ENCODE measurements at places on chromosomes 1 and 21.

- peak; percentile 47 for DNase-seq
These were observed 8.6 kb upstream of the FOXE3 start for GRCh38 chr1:47407481-47407880.

- DNase-seq, result no peak
These were observed 8.5 kb downstream of the CD2 start for GRCh38 chr1:116762781-116763115.

DNA sequence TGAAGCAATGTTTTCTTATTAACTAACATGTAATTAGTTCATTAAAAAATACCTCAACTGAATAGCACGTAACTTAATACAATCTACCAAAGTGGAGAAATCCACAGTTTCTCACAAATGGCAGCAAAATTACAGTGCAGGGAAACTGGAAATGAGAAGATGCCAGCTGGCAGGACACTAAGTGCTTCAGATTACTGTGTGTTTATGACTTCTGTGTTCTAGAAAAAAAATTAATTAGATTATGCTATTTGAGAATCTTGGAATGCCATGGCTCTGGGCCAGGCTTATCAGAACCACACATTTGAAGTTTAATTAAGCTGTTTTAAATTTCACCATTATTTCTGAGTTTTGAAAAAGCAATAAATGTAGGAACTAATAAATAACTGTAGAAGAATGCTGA lies 357.6 kb downstream of the TGFB2 start:
- no peak for DNase-seq

DNA sequence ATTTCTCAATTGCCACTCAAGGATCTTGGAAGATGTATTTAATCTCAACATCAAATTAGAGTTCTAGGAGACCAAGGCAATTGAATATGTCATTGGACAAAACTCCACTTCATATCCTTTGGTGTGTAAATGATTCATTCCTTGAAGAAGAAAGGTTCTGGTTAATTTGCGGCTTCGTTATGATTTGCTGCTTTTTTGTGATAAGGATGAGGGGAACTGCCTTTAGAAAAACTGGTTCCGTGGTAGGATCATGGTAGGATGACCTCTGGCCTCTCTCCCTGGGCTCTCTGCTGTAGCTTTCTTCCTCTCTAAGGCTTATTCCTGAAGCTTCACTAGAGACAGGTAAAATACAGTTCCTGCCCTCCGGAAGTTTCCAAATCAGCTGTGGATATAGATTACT lies 51.5 kb upstream of the ERRFI1 start:
- no peak for DNase-seq

DNA sequence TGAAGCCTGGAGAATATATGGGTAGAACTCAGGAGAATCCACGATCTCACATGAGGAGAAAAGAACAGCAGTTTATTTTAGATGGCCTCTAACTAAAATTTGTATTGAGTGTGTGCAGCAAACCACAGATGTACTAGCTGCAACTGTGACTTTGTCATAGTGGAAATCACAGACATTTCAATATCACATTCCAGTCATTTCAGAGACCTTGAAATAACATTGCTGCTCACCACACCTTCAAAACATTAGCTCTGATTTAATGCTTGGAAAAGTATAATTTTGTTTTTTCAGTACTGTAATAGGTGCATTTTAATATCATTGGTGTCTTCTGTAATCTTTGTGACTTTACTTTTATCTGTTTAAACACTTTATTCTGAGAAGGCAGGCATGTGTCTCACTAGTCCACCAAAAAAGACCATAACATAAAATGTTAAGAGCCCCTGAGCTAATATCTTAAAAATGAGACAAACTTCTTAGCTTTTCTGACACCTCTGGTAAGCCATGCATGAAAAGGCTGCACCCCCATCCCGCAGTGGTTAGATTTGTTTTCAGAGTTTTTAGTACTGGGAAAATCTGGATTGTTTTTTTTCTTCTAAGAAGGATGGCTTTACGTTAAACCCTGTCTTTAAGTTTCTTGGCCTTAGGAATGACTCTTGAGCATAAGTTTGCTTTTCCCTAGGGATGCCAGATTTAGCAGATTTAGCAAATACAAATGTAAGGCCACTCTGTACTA lies 30.1 kb downstream of the KCNJ15 start:
- peak; percentile 49 for DNase-seq

DNA sequence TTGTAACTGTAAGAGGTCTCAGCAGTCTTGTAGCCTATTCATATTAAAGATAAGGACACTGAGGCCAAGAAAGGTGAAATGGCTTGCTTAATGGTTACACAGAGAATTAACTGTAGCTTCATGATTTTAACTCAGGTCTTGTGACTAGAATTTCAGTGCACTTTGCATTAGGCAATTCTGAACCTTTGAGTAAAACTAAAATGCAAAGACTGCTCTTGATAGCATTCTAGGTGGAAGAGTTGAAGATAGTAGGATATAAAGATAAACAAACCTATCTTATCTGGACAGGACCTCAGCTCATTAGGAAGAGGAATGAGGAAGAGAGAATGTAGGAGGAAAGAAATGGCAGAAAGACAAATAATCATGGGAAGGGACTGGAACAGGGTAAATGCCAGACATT lies 68.6 kb upstream of the RGL1 start:
- no peak for DNase-seq

- no peak for DNase-seq
These were observed 143.1 kb downstream of the S1PR1 start for GRCh38 chr1:101379950-101380349.

- peak; percentile 84 for DNase-seq
These were observed 42.7 kb upstream of the GLIS1 start for GRCh38 chr1:53781654-53782053.

- DNase-seq, result peak; percentile 95
These were observed 4.7 kb upstream of the FAAP20 start for GRCh38 chr1:2199042-2199810.

DNA sequence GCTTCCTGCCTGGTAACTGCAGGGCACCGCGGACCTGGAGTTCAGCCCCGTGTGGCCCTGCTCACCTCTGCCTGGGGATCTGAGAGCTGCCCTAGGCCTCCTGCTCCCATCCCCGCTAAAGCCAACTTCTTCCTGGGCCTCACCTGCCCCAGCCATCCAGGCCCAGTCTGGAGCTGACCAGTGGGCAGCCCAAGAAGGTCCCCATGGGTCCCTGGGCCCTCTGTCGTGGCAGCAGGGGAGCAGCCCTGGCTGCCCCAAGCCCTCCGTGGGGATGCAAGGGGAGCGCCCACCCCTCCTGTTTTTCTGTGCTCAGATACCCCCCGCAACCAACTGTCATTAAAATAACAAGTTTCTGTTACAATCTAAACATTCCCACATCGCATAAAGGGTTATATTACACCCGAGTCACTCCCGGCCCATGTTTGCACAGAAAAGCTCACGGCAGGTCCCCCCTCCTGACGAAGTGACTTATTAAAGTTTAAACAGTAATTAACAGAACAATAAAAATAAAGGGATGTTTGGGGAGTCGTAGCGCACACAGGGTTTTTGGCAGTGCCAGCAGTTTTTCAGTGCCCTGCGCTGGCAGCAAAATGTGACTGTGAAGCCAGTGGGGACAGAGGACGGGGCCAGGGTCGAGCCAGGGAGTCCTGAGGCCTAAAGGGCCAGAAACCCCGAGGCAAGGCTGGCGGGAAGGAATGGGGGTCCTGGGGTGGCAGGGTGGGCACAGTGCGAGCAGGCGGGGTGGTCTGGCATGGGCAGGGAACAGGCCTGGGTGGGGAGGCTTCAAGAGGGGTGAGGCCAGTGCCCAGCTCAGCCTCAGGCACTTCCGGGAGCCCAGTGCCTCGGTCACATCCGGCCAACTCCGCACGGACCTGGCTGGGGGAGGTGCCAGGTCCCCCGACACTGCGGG lies 121.5 kb downstream of the CASZ1 start:
- DNase-seq, result no peak

DNA sequence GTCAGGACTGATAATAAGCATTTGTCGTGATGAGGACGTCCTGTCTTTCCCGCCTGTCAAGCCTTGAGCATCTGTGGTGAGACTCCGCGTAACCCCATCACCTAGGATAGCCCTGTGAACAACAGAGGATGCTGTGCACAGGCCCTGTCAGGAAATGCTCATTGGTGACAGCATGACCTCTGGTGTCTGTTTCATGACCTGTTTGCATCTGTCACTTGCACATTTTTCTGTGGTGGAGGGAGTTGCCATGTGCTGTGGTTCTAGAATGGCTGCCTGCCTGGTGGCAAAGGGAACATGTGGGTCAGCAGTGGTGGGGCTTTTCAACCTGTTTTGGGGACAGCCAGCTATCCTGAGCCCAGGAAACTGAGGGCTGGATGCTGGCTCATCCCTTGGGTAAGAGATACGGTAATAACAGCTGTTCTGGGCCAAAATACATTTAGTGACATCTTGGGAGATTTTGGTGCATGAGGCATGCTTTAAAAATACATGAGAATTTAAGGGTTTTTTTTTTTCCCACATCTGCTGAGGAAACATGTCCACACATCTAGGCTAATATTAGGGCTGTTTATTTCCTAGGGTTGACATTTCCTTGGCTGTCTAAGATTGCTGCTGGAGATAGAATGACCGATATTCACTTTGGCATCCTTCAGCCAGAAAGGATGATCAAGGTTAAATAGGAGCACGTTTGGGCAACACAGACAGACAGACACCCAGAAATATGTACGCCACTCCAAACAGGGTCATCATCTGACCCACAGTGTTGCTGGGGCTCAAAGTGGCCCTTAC lies 52.9 kb downstream of the KCNC4 start:
- no peak for DNase-seq

DNA sequence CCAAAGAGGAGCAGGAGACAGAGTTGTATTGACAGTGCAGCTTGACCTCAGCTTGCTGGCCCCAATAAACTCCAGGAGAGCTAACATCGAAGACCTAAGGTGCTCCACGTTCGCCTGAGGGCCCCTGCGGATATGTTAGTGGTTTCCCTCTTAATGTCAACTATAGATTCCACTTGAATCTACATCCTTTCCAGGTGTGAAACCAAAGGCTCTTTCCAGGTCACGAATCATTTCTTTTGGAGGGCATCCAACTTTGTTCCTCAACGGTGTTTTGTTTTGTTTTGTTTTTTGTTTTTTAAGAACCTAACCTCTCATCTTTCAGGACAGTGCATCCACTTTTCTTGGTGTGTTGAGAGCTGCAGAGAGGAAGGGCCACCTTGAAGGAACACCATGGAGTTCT lies 267.6 kb upstream of the SGIP1 start:
- no peak for DNase-seq

DNA sequence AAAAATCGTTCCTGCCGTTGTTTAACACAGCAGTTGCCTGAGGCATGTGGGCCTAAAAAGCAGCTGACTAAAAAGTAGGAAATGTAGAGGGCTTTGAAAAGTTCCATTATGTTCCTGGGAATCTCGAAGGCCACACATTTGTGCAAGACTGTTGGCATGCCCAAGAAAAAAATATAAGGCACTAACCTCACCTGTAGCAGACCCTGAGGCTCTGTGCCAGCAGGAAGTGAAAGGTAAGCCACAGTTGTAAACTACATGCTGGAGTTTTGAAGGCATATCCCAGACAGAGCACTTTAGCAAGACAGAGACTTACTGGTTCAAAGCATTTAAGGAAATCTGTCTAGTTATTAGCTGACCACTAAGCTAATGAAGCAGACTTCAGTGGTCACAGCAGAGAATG lies 52.7 kb downstream of the TRMT1L start:
- no peak for DNase-seq
